Osteoblast (primary cell): ENCODE measurements at places on chromosomes 4 and X. TPM values are rescaled to one million over a fixed set of nuclear protein-coding genes. Genes with fewer than 3 reads are reported as not detected.

SH3D19 gene
- 74.9 and 86.0 TPM in 2 replicates for total RNA-seq

DNA sequence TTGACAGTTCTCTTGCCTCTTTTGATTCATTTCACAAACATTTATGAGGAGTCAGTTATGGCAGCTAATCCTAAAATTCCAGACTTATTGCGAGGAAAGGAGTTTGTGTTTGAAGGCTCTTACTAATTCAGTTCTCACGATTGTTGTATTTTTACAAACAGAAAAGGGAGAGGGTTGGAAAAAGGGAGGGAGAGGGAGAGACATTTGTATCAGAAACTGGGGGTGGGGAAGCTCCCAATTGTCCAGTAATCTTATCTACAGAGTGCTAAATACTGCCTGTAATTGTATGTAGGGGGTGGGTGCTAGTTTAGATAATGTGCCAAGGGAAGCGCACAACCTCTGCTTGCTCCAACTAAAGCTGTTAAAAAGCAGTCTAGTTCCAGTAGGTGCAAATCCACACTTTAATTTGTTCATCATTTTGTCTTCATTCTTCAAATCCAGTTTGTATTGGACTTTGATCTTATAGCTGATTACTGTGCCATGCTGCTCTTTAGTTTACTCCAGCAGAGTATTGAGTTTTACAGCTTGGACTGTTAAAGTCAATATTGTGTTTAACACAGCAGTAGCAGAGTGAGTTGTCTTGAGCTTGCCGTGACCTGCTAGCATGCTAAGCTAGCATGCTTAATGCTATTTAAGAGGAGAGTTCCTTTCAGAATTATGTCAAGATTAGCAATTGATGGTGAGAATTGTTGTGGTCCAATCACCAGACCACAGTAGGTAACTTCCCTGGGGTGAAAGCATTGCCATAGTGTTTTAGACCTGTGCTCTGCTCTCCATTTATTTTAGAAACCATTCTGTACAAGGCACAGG lies 13.9 kb downstream of the FNIP2 start:
- DNase-seq, result no peak
- H3K36me3 ChIP-seq, result no peaks in the 10 kb centered on the region
- peaks cover 50% of the 10 kb centered on the region for H3K4me1 ChIP-seq
- peak overlapping the region; percentile 96 for H3K27ac ChIP-seq
- peak overlapping the region; percentile 53 for H3K4me3 ChIP-seq

DNA sequence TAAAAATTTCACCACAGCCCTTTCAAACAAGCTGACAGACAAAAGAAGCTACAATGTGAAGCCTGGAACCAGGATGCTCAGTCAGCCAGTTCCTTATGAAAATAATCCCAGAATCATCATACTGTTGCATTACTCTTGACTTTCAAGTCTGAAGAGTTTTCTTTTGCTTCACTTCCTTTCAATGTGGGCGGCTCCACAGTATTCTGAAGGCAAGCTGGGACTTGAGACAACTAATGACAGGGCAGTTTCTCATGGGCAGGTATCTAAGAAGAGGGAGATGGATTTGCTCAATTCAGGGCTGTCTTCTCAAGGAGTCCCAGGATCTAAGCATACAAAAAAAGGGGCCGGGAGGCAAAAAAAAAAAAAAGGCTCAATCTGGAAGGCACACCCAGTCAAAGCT lies 173.4 kb downstream of the PAPSS1 start:
- no peak overlapping the region for H3K4me3 ChIP-seq
- no peak for DNase-seq
- no peak overlapping the region for H3K27ac ChIP-seq
- no peaks in the 10 kb centered on the region for H3K4me1 ChIP-seq
- no peaks in the 10 kb centered on the region for H3K36me3 ChIP-seq
- no peaks in the 10 kb centered on the region for H3K27me3 ChIP-seq

DNA sequence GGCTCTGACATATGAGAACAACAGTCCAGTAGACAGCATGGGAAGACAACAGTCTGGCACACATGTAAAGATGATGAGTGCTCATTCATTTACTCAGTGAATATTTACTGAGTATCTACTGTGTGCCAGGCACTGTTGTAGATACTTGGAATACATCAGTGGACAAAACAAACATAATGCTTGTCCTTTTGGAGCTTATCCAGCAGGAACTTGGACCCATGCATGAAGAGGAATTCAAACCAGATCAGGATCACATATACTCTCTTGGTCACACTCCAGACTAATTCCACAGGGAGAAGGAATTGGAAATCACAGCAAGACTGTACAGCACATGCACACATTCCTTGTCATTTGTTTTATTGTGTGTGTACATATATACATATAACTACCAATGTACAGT lies 217.6 kb upstream of the TTC29 start:
- H3K4me1 ChIP-seq, result no peaks in the 10 kb centered on the region
- DNase-seq, result no peak
- no peaks in the 10 kb centered on the region for H3K36me3 ChIP-seq
- H3K27me3 ChIP-seq, result no peaks in the 10 kb centered on the region
- H3K27ac ChIP-seq, result no peak overlapping the region

GAGE12F gene
- not detected in 2 replicates for total RNA-seq

DNA sequence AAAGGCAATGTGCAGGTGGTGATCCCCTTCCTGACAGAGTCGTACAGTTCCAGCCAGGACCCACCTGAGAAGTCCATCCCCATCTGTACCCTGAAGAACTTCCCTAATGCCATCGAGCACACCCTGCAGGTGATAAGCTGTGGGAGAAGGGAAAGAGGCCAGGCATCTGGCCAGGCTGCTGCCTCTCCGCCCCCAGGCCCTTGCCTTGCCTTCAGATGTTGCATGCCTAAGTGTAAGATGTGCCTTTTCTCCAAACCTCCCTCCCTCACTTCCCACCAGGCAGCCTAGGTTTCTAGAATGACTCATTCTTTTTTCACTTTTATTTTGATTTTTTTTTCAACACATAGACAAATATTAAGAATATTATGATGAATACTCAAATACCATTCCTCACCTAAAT lies 12.2 kb upstream of the CDK16 start:
- H3K4me3 ChIP-seq, result no peak overlapping the region
- peaks cover 95% of the 10 kb centered on the region for H3K36me3 ChIP-seq
- no peaks in the 10 kb centered on the region for H3K27me3 ChIP-seq
- H3K27ac ChIP-seq, result no peak overlapping the region
- no peaks in the 10 kb centered on the region for H3K4me1 ChIP-seq

DNA sequence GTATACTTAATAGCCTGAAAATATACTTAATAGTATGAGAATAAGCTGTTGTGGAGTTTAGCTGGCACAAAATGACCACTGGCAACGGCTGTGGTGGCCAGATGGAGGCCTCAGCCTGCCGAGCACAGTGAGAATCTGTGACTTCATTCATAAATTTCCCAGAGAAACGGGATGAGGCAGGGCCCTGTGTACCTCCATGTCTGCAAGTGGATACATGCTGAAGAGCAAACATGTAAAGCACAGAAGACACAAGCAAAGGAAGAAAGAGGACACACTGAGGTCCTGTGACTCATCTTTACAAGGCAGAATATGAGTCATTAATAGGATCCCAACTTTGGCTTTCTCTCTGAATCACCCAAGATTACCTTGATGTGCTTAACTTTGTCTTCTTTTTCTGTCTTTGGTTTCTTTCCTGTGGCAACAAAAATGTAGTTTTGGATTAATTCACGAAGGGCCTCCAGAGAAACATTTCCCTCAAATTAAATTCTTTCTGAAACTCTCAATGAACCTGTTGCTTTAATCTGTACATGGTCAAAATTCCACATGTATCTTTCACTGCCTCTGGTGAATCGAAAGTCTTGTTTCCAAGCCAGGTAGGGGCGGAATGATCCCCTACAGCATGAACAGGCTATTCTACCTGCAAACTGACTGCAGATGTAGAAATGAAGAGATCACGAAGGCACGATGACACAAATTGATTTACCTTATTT lies 56.4 kb downstream of the IRF2 start:
- H3K36me3 ChIP-seq, result peaks cover 40% of the 10 kb centered on the region
- no peak overlapping the region for H3K4me3 ChIP-seq
- H3K27me3 ChIP-seq, result no peaks in the 10 kb centered on the region
- peak overlapping the region; percentile 82 for H3K27ac ChIP-seq

EXOC1L gene
- total RNA-seq, result not detected in 2 replicates

GLRA3 gene
- not detected in 2 replicates for total RNA-seq

DNA sequence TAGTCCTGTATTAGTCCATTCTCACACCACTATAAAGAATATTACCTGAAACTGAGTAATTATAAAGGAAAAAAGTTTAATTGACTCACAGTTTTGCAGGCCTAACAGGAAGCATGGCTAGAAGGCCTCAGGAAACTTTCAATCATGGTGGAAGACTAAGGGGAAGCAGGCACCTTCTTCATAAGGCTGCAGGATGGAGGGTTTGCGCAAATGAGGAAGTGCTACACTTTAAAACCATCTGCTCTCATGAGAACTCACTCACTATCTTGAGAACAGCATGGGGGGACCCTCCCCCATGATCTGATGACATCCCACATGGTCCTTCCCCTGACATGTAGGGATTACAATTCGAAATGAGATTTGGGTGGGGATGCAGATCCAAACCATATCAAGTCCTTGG lies 12.1 kb upstream of the MAGEA11 start:
- H3K27ac ChIP-seq, result no peak overlapping the region
- H3K36me3 ChIP-seq, result no peaks in the 10 kb centered on the region
- DNase-seq, result no peak
- H3K4me3 ChIP-seq, result no peak overlapping the region
- H3K4me1 ChIP-seq, result no peaks in the 10 kb centered on the region

GRCh38 chr4:4248885-4249203 lies 821 bp upstream of the TMEM128 start:
- peak overlapping the region; percentile 99 for H3K4me3 ChIP-seq
- peak overlapping the region; percentile 96 for H3K27ac ChIP-seq
- peaks cover 15% of the 10 kb centered on the region for H3K4me1 ChIP-seq
- DNase-seq, result peak; percentile 66
- H3K27me3 ChIP-seq, result peaks cover 4% of the 10 kb centered on the region
- peaks cover 14% of the 10 kb centered on the region for H3K36me3 ChIP-seq

LNX1 gene
- total RNA-seq, result 6.2 and 9.8 TPM in 2 replicates

GRCh38 chr4:52197306-52197705 lies 146.2 kb downstream of the SPATA18 start:
- peaks cover 6% of the 10 kb centered on the region for H3K4me1 ChIP-seq
- no peaks in the 10 kb centered on the region for H3K27me3 ChIP-seq
- no peaks in the 10 kb centered on the region for H3K36me3 ChIP-seq
- no peak overlapping the region for H3K4me3 ChIP-seq
- no peak overlapping the region for H3K27ac ChIP-seq

DNA sequence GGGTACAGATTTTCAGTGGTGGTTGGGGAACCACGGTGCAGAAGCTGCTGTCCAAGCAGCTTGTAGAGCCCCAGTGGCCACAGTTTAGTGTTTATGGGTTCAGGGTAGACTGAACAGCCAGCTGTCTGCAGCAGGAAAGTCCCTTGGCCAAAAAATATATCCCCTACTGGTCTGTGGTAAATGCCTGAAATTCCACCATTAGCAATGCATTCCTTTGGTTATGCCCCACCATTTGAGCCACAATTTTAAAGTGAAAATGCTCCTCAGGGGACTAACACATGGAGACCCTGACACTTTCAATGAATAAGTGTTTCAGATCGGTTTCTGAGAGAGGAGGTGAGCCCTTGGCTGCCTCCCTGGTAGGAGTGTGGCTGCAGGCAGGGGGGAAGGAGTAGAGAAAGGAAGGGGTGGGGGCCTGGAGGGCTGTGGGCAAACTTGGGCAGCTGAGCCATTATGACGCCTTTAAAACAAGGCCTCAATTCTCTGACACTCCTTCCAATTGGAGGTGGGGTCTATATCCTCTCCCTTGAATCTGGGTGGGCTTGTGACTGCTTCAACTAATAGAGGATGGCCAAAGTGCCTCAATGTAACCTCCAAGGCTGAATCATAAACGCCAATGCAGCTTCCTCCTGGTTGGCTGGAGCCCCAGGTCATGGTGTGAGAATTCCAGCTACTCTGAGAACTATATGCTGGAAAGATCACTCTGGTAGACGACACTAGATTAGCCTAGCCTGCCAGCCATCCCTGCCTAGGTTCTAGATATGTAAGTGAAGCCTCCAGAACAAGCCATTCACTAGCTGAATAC lies 75.8 kb upstream of the ATP6AP2 start:
- H3K27ac ChIP-seq, result peak overlapping the region; percentile 42
- H3K36me3 ChIP-seq, result no peaks in the 10 kb centered on the region
- peaks cover 34% of the 10 kb centered on the region for H3K27me3 ChIP-seq
- no peak overlapping the region for H3K4me3 ChIP-seq

DNA sequence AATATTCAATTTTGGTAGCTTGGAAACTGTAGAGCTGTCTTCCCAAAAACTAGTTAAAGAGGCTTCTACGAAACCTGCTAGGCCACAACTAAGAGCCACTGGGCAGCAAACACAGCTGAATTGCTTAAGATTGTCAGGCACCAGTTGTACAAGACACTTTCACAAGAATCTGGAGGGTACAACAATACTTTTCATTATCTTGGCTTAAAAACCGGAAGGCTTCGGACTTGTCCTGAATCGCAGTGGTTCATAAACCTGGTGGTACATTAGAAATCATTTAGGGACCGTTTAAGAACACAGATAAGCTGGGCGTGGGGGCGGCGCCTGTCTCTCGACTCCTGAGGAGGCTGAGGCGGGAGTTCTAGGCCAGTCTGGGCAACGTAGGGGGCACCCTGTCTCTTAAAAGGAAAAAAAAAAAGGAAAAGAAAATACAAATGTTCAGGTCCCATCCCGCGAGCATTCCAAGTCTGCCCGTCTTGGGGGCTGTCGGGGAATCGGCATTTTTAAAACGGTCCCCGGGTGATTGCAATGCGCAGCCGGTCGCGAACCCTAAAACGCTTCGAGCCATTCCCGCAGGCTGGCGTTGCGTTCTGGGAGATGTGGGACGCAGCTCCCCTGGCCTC lies 763 bp downstream of the PYURF start:
- H3K27ac ChIP-seq, result peak overlapping the region; percentile 98
- no peaks in the 10 kb centered on the region for H3K27me3 ChIP-seq
- H3K4me3 ChIP-seq, result peak overlapping the region; percentile 91
- peaks cover 15% of the 10 kb centered on the region for H3K36me3 ChIP-seq
- H3K4me1 ChIP-seq, result peaks cover 17% of the 10 kb centered on the region

GRCh38 chr4:3418029-3418762 lies 23.6 kb upstream of the HGFAC start:
- H3K27me3 ChIP-seq, result no peaks in the 10 kb centered on the region
- DNase-seq, result peak; percentile 83

GRCh38 chr4:14167876-14168510 lies 540.5 kb upstream of the BOD1L1 start:
- H3K4me1 ChIP-seq, result peaks cover 27% of the 10 kb centered on the region
- H3K27ac ChIP-seq, result peak overlapping the region; percentile 83
- no peaks in the 10 kb centered on the region for H3K36me3 ChIP-seq
- no peaks in the 10 kb centered on the region for H3K27me3 ChIP-seq
- no peak overlapping the region for H3K4me3 ChIP-seq

- H3K4me3 ChIP-seq, result no peak overlapping the region
- H3K4me1 ChIP-seq, result peaks cover 9% of the 10 kb centered on the region
- no peaks in the 10 kb centered on the region for H3K36me3 ChIP-seq
- no peak for DNase-seq
- H3K27ac ChIP-seq, result no peak overlapping the region
- H3K27me3 ChIP-seq, result no peaks in the 10 kb centered on the region
Observed at GRCh38 chr4:111499291-111499690, 646.0 kb upstream of the FAM241A start.
